NCI-H1417 treated with DMSO at 0.1 percent for 48 hours (cell line): ENCODE measurements at places on chromosomes 11 and 22.

DNA sequence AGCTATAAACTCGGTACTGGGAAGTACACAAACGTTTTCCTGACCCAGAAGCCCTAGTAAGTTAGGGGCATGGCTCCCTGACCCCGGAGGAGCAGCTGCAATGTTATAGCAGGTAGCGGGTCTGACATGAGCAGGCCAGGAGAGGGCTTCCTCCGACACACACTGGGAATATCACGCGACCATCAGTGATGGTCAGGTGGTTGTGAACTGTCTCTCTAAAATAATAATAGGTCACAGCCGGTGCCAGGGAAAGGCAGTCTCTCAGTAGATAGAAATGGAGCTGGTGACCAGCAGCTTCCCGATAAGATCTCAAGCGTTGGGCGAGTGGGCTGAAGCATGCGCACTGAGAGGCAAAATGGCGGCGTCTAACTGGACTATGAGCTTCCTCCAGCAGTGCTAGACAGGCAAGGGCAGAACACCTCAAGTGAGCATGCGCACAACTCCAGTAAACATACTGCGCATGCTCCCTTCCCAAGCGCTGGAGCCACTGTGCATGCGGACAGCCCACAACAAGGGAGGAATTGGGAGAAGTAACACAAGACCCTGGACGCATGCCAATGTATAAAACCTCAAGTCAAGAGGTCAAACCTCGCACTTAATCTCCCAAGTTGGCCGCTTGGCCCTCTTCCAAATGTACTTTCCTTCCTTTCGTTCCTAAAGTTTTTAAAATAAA, 22.3 kb upstream of the TESMIN start:
- no peak for DNase-seq

- DNase-seq = no peak
Measured at GRCh38 chr11:44910591-44910990, 40.1 kb downstream of the TP53I11 start.

DNA sequence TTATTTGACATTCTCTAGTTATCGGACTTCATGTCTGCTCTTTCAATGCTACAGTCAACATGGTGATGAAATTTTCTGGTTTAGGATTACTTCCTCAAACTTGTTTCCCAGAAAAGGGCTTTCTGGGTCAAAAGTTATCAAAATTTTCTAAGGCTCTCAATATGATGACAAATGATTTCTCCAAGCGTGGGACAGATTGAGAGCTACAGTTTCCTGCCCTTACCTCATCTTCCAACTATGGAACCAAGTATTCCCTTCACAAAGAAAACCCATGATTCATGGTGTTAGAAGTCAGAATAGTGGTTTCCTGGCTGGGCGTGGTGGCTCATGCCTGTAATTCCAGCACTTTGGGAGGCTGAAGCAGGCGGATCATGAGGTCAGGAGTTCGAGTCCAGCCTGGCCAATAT, 17.8 kb downstream of the MYO18B start:
- DNase-seq = no peak

DNA sequence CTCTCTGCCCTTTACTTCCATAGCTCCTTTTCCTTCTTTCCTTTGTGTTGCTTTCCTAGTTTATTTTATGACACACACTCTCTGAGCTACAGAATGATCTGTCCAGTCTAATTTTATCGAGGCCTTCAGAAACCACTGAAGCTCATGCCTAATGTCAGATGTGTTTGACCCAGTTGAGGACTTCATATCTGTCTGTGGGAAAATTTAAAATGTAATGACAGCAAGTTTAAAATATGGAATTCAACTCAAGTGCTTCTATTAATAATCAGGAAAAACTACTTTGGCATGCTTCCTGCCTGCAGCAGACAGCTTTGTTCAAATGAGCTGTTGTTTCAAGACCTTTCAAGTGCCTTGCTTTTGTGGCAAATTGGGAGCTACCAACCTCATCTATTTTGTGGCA, 261.8 kb upstream of the MTNR1B start:
- no peak for DNase-seq

GRCh38 chr11:72871119-72871518, 56.9 kb downstream of the ATG16L2 start:
- DNase-seq = no peak

DNA sequence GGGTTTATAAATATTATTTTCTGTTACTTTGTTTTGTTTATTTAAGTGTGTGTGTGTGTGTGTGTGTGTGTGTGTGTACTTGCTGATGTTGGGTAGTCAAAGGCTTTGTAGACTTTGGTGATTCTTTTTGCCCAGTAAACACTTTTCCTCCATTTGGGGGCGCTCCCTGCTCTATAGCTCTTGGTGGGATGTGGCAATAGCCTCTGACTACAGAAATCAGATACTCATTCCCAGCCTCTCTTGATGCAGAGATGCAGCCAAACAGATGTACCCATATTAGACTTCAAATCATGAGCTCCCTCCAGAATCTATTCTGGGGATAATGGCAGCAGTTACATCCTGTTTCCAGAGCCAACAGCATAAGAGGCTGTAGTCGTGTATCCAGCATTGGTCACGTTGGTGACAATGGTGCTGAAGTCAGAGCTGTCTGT, 33.4 kb upstream of the APOL5 start:
- no peak for DNase-seq

DNA sequence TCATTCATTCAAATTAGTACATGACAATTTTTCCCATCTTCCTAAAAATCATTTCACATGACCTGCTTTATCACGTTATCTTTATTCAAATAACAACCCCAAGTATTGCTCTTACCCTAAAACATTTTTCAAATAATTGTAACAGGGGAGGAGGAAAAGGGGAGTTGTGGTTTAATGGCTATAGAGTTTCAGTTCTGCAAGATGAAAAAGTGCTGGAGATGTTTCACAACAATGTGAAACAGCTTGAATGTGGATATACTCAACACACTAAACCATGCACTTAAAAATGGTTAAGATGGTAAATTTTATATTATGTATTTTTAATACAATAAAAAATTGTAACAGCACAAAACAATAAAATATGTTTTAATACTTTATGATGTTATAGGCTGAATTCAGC, 161.6 kb upstream of the GUCY1A2 start:
- no peak for DNase-seq

GRCh38 chr22:45518580-45518991, 15.9 kb downstream of the FBLN1 start:
- no peak for DNase-seq

DNA sequence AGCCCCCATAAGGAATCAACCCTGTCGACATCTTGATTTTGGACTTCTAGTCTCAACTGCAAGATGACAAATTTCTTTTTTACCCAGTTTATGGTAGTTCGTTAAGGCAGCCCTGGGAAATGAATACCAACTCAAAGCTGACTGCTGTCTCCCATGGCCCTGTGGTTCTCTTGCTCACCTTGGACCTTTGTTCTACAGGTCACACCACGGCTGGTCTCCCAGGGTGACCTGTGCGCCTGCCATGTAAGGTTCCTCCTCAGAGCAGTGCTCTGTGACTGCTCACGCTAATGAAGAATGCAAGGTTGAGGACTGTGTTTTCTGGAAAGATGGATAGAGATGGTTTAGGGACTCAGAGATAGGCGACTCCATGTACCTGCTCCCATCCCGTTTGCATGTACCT, 68.2 kb downstream of the ZNRF3 start:
- DNase-seq = no peak

DNA sequence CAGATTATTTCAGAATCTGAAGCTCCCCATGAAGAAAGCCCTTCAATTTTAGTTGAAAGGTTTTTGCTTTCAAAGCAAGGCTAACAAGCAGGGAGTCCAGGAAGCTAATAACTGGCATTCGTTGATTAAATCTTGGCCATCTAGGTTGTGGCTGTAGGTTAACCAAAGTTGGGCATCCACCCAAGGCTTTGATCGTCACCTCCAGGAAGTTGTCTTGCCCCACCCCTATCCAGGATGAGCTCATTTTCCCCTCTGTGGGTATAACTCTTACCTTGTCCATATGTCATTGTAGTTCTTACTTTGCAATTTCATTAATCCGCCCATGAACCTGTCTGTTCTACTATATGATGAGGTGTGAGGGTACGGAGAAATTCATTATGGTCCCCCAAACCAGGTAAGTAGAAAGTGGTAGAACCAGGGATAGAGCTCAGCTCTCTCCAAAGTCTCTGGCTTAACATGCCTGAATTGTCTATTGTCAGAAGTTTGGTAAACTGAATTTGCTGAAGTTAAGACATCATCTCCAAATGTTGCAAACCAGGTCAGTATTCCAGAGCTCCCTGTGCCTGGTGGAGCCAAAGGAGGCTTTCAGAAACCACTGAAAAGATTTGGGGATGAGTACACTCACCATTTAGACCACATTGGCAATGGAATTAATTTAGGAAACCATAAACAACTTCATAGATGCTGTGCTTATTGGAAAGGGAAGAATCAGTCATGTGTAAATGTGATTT, 97.1 kb downstream of the CD44 start:
- DNase-seq = no peak

GRCh38 chr11:65692367-65692766, 19.7 kb upstream of the KAT5 start:
- no peak for DNase-seq

DNA sequence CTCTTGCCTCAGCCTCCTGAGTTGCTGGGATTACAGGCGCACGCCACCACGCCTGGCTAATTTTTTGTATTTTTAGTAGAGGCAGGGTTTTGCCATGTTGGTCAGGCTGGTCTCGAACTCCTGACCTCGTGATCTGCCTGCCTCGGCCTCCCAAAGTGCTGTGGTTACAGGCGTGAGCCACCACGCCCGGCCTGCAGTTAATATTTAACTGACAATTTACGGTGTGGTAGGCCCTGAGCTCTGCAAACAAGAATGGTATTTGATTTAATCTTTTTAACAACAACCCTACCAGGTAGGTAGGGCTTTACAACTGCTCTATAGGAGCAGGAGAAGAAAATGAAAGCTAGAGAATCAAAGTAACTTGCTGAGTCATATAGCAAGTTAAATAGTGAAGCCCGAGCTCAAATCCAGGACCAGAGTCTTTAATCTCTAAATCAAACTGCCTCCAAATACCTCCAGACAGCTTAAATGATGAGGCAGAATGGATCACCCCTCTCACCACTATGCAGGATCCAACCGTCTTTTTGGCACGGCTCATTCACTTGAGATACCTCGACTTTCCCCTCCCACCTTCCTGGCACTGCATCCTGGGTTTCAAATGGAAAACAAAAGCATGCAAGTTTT, 9.4 kb downstream of the UEVLD start:
- DNase-seq = no peak

GRCh38 chr22:25125693-25126357, 73.8 kb upstream of the CRYBB3 start:
- DNase-seq = no peak
